CD4-positive, CD25-positive, alpha-beta regulatory T cell (primary cell): ENCODE measurements at places on chromosomes 5 and 9.

GRCh38 chr5:138542180-138542955 lies 668 bp downstream of the ETF1 start:
- DNase-seq = peak; percentile 26

DNA sequence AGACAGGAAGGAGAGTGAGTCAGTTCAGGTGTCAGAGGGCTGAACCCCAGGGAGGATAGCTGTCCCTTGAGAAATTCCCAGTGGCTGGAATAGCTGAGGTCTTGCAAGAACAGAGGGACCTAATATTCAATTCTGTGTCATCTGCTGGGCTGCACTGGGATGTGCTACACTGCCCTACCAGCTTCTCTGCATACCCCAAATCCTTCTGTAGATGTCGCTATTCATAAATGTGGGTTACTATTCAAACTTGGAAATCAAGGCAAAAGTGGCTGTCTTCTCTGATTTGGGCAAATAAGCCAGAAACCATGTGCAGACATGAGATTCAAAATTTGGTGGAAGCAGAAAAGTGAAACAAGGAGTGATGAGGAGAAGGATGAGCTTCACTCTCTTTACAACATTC lies 16.3 kb downstream of the TNFSF8 start:
- DNase-seq = no peak

- no peak for DNase-seq
Measured at GRCh38 chr5:40223884-40224402, 455.8 kb upstream of the PTGER4 start.

- no peak for DNase-seq
Measured at GRCh38 chr5:135173662-135174290, 139.7 kb upstream of the PITX1 start.

DNA sequence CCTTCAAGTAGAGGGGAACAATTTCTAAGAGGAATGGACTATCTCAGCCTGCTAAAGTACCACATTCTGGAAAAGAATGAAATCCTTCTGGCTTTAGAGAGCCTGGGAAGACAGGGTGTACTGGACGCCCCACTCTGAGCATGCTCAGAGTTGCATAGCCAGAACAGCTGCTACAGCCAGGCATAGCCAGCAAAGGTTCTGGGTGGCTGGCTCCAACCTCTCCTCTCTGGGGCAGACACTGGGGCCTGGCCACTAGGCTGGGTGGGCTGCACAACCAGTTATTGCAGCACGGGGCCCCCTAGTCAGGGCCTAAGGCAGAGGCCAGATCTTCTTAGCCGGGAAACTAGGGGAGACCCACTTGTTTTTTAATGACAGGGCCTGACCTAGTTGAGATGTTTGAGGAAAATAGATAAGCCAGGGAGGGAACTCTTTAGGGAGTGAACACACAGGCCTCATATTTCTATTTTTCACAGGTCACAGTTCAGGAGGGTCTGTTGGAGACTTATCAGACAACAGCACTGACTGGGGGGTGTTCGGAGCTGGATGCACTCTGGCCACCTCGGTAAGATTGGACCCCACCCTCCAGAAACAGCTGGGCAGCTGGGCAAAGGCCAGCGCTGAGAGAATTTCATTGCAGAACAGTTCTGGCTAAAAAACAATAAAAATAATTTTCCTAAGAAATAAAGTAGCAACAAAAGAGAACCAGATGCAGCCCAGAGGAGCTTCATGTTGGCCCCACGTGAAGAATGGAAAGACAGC lies 142.9 kb downstream of the LPAR1 start:
- DNase-seq = no peak

DNA sequence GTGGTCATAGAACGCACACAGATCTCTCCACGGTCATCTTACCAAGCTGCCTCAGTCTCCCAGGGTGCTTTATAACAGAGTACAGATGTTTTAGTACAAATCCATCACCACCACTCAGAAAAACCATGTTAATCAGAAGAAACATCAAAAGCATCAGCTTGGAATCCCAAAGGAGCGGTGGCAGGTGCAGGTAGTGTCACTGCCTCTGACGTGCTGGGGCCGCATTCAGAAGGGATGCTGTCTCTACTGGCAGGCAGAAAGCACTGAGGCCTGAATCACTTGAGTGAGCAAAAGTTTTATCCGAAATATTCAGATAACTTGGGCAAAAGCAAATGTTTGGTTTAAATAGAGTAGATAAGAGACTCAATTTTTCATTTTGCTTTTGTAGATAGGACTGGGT lies 448.4 kb upstream of the ZNF608 start:
- no peak for DNase-seq

DNA sequence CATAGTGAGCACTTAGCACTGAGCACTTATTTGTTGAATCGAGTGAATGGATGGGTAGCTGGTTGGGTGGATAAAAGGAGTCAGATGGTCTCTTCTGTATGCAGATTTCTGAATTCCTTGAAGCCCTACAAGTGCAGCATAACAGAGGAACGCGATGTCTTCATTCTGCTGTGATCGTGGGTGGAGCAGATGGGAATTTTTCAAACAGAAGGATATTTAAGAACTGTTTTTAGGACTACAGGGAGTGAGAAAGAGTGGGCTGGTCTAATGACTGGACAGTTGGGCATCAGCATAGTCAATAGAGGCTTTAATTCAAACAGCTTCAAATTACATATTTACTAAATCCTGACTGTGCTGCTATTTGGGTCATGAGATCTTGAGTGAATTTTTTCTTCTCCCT lies 253.2 kb downstream of the CEMIP2 start:
- no peak for DNase-seq

DNA sequence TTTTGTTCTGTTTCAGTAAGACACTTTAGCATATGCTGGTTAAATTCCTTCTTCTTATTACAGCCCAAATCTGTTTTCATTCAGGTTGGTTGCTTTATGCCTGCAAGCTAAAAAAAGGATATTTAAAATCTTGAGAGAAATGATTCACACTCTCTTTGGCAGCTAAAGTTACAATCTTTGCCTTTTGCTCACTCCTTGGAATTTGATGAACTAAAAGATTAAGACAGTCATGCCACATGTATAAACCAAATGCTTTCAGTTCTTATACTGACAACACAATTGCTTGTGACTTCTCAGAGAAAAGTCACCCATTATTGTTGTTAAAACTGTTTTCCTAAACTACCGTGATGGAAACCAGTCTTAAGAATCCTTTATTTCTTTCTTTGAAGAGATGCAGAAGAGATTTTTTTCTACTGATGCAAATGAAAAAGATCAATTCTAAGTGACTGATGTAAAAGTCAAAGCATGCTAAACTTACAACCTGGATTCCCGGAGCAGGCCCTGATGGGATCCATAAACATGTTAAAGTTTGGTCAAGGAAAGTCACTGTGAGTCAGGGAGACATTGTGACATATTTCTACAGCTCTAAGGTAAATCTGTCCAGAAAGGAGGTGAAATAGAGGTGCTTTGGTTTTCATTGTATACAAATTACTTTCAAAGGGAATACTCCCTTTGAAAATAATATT lies 144.2 kb upstream of the CDH10 start:
- DNase-seq = no peak

DNA sequence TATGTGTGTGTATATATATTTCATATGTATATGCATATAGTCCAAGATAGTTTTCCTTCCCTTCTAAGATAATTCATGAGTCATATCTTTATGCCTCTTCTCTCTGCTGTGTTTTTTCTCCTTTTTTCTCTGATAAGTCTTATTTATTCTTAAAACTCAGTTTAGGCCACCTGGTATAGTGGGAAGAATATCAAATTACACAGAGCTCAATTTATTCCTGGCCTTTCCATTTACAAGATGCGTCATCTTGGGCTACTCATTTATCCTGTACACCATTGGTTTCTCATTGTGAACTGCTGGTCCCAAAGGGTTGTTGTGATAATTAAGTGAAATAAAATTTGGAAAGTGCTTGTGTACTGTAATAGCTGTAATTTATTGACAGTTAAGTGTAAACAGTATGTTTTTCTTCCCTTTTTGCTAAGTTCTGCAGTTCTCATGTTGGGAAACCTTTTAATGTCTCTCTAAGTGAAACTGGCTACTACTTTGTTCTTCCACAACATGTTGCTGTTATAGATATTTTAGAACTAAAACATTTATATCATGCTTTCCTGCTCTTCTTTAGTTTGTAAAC lies 19.4 kb downstream of the CCDC171 start:
- DNase-seq = no peak
